ENCODE measurements at places on chromosomes 6 and 20.

GRCh38 chr6:24223115-24223919 is 97.3 kb downstream of the NRSN1 start:
- DNase-seq = no peak

DNA sequence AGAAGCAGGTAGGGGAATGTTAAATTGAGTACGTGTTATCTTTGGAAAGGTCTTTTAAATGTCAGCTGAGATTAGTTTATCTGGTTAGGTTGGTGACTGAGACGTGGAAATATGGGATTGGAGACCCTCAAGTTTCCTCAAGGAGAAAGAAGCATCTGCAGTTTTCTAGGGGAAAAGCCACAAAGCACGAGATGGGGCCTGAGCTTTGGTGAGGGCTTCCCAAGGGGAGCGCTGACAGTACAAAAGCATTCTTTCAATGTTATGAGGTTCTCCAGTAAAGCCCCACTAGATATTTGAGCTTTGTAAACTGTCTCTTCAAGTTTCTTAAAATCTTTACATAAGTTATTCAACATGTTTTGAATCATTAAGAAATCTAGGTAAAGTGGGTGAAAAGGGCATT is 19.6 kb upstream of the HS3ST5 start:
- DNase-seq = no peak

DNA sequence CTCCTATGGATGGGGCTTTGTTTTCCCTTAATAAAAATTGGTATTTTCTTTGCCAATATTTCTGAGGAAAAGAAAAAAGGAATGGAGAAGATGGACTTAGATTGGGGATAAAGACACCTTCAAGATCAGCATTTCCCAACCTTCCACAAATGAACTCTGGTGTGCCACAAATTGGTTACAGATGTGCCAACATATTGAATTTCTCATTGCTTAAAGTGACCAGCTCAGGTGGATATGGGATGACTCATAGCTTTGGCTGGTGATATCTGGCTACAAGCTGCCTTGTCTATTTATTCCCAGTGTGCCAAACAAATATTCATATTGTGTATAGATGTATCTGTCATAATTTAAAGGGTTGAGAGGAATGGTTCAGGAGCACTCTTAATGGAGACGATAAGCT is 32.5 kb downstream of the THEMIS start:
- no peak for DNase-seq

- no peak for DNase-seq
Observed at GRCh38 chr6:144075875-144076274, 19.5 kb downstream of the SF3B5 start.

DNA sequence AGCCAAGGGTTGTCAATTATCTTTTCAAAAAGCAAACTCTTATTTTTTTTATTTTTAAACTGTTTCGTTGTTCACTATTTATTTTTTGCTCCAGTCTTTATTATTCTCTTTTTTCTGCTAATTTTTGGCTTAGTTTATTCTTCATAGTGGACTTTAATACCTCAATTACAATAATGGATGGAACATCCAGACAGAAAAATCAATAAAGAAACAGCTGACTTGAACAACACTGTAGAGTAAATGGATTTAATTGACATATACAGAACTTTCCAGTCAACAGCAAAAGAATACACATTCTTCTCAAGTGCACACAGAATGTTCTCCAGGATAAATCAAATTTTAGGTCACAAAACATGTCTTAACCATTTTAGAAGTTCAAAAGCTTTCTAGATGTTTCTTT is 111.5 kb downstream of the MEI4 start:
- DNase-seq = no peak

- DNase-seq = no peak
Observed at GRCh38 chr6:154749341-154749740, 16.1 kb downstream of the SCAF8 start.

DNA sequence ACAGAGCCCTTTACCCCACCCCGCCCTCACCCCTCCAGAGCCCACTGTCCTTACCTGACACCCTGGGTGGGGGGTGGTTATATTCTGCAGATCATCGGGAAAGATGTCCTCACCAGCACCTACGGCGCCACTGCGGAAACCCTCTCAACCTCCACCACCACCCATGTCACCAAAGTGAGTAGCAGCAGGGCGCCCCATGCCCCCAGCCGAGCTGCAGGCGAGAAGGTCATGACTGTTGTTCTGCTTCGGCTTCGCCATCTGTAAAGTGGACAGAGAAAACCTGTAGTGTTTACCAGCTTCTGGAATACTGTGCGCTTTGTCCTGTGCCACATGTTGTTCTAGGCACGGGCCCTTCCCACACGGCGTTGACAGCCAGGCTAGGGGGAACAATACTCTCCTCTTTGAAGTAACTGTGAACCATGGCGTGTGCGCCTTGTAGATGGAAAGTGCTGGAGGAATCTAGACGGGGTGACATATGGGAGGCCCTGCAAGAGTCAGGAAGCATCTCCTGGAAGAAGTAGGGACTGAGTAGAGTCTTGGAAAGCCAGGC is 16.5 kb upstream of the AAR2 start:
- DNase-seq = no peak

GRCh38 chr6:33816911-33817310 is 13.1 kb upstream of the MLN start:
- no peak for DNase-seq

- no peak for DNase-seq
Observed at GRCh38 chr6:143267760-143268159, 182.7 kb downstream of the ADAT2 start.

DNA sequence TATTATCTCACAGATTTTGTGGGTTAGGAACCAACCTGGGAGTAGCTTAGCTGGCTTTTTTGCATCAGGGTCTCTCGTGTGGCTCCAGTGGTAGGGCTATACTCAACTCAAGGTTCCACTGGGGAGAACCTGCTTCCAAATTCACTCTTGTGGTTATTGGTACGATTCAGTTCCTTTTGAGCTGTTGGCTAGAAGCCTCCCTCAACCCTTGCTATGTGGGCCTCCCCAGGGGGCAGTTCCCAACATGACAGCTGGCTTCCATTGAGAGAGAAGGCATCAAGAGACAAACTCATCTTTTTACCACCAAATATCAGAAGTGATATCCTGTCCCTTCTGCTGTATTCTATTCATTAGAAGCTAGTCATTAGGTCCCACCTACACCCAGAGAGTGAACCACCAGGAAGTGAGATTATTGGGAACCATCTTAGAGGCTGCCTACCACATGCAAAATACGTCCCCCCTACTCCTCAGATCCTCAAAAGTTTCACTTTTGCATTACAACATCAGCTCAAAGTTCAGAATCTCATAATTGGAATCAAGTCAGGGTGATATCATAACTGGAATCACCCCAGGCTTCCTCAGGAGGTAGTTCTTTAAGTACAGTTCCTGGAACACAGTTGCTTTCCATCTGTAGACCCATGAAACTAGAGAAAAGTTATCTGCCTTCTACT is 30.9 kb downstream of the MKKS start:
- no peak for DNase-seq

DNA sequence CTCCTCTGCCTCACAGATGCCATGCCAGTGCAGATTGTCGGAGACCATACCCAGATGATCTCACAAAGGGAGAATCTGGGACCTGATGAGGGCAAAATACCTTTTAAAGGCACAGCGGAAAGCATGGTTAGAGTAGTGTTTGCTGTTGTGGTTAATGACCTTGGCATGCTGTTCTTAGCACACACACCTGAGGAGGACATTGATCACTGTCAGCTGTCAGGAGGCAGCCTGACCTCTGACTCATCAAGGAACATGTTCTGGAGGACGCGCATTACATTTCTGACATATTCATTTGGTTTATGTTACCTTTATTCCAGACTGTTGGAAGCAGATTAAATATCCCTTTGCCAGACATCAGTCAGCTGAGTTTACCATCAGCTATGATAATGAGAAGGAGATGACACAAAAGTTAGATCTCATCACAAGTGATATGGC is 57.1 kb downstream of the GOPC start:
- no peak for DNase-seq

- DNase-seq = peak; percentile 45
Observed at GRCh38 chr6:7145885-7146828, 38.4 kb downstream of the RREB1 start.

- no peak for DNase-seq
Observed at GRCh38 chr6:126056355-126057004, 70.1 kb downstream of the TRMT11 start.

DNA sequence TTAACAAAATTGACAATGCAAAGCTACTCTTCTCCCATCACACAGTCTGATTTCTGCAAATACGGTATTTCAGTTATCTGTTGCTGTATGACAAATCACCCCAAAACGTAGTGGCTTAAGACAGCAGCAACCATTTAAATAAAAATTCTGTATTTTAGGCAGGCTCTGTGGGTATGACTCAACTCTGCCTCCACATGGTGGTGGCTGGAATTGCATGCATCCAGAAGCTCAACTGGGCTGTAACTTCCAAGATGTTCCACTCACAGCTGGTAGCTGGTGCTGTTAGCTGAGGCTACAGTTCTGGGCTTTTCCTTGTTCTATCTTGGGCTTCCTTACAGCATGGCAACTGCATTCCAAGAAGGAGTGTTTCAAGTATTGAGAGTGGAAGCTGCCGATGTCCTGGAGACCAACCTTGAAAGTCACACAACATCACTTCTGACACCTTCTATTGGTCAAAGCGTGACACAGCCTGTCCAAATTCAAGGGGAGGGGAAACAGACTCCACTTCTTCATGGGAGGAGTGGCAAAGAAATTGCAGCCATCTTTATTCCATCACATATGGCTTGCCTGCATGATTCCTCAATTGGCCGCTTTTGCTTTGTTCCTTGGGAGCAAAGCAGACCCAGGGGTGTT is 39.7 kb upstream of the TULP1 start:
- peak; percentile 33 for DNase-seq

DNA sequence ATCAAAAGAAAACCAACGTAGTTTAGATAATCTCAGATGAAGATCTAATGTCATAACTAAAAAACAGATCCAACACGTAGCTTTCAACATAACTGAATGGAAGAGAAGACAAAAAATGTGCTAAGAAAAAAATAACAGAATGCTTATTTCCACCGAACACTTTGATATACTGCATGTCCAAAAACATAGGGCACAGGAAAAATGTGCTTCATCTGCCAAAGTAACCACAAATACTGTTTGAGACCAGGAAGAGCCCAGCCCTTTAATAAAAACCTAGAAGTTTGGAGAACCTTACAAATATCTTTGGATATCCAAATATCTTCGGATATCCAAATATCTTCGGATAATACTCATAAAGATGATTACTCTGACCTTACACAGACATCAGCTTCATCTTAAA is 19.8 kb downstream of the LAMA4 start:
- DNase-seq = no peak

GRCh38 chr20:60113024-60113724 is 155.0 kb downstream of the CDH26 start:
- no peak for DNase-seq

DNA sequence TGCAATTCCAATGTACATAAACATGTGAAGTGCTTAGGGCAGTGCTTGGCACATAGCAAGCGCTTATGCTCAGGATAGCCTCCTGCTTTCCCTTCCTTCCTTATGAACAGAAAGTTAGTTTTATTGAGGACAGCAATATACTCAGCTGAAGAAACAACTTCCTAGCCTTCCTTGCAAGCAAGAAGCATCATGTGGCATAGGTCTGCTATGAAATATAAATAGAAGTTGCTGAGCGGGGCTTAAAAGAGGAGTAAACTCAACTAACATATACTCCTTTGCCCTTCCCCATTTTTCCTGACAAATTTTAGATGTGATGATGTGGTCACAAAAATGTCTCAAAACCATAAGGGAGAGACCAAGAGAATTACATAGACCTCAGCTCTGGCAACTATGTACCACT is 98.9 kb downstream of the KIF16B start:
- no peak for DNase-seq

GRCh38 chr6:98576791-98577190 is 257.6 kb upstream of the POU3F2 start:
- DNase-seq = no peak

DNA sequence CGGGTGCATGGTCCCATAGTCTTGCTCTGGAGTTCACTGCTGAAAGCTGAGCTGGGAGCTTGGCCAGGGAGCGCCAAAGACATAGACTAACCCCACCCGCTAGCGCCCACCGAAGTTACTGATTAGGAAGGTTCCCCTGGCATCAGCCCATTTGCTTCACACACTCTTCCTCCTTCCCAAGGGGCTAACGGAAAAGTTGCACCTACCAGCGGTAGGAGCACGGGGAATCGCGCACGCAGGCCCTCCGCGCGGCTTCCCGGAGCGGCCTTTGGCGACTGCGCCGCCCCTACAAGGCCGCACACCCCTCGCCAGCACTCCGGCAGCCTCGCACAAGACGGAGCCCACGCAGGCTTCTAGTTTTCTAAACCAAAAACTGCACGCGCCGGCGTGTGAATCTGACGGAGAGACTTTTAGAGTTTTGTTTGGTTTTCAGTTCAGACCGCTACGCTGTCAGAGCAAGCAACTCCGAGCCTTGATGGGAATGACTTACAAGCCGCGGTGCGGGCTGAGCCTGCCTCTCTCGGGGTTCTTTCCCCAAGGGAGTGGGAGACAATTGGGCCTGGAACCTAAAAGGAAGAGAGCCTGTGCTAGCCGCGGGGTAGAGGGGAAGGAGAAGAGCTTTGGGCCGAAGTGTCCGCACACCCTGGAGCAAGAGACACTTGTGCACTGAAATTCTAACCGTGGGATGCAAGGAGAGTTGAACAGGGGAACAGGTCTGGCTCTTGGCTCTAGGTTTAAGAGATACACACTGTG is 891 bp upstream of the POU3F2 start:
- DNase-seq = no peak

DNA sequence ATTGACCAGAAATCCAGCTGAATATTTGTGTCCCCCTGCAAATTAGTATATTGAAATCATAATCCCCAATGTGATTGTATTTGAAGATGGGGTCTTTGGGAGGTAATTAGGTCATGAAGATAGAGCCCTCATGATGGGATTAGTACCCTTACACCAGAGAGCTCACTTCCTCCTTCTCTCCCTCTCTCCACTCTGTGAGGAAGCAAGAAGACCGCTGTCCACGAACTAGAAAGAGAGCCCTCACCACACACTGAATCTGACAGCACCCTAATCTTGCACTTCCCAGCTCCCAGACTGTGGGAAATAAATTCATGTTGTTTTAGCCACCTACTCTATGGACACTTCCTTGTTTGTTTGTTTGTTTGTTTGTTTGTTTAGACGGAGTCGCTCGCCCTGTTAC is 11.9 kb upstream of the PLAGL1 start:
- DNase-seq = no peak

- no peak for DNase-seq
Observed at GRCh38 chr6:142412658-142413057, 110.9 kb downstream of the ADGRG6 start.

DNA sequence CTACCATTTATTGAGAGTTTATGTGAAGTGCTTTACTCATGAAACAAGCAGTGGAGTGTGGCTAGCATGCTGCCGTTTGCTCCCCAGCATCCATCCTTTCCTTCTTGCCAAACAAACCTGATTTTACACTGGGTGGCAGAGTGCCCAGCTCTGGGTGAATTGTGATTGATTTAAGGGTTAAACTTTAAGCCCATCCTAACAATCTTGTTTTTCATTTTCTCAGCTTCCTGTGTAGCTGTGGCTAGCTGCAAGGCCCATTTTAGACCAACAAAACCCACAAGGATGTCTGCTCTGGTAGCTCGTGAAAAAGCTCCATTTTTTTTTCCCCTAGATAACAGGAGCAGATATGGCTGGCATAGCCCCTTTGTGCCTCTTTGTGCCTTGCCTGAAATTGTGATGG is 77.7 kb upstream of the KCNG1 start:
- no peak for DNase-seq
